ENCODE measurements at places on chromosomes 16 and 17.

DNA sequence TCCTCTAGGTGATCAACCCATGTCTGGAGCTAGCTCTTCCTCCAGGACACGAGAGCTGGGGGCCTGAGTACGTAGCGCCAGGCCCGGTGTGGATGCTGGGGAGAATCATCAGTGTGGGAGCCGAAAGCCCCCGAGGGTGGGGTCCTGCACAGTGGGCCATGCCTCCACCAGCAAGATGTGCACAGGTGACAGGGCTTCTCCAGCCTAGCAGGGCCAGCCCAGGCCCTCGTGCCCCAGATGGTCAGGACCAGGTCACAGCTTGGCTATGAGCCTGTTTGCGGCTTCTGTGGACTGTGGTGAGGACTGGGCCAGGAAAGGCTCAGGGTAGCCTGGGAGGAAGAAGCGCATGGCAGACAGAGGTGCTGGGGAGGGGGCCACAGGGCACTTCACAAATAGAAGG, 7.8 kb downstream of the MPG start:
- no peak for DNase-seq

GRCh38 chr17:17801800-17802481, 34.8 kb downstream of the SREBF1 start:
- DNase-seq, result no peak

GRCh38 chr16:28983644-28984043, 1.2 kb upstream of the LAT start:
- no peak for DNase-seq

DNA sequence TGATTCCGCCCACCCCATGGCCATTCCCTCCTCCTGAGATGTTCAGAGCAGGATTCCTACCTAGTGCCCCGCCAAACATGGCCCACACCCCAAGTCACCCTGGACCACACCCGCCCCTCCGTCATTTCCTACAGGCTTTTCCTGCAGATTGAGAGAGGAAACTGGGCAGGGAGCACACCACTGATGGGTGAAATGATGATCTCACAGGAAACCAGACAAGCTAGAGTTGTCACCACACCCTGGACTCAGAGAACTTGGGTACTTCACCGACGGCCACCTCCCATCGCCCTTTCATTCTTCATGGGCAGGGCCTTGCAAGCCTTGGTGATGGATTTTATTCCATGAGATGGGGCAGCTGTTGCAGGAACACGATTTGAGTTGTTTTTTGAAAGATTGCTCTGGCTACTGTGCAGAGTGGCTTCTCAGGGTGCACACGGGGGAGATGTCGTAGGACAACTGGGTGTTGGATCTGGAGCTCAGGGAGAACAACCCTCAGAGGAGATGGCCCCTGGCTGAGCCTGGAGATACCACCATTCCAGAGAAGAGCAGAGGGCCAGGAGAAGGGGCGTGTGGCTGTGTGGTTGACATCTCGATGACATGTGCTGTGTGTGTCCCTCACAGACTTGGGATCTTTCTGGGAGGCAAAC, 7.4 kb upstream of the B9D1 start:
- peak; percentile 56 for DNase-seq

DNA sequence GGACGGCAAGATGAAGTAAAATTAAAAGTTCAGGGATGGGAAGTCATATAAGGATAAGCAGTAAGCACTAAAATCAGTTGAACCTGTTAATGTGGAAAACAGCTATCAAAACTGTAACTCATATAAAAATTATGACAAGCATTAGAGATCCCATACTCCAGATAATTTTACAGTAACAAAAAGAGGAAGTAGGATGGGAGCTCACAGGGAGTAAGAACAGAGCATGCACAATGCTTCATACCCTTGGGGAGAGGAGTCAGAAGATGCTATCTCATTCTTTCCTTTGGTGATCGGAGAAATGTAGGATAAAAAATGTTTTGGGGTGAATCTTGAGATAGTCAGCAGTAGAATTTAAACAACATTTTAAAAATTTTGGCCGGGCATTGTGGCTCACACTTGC, 164.7 kb upstream of the CACNG5 start:
- DNase-seq, result no peak

DNA sequence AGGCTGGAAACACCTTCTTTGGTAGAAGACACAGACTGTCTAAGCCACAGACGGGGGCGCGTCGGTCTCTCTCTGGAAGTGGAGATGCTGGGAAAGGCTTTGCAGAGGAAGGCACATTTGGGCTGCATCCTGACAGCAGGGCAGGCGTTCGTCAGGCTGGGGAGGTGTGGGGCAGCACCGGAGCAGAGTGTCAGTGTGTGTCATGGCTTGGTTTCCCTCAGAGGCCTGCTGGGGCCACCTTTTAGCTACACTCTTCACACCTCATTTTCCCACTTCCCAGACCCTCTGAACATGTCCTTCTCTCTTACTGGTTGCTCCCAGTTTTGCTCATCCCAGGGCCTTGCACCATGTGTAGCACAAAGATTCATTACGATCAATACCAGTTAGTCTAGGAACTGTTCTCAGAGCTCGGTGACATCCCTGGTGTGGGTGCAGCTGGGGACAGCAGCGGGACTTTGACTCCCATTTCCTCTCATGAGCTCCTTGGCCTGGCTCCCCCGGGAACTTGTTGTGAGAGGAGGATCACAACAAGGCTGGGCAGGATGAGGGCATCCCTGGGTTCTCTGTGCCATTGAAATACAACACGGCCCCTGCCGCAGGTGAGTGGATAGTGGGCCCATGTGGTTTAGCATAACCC, 33.1 kb downstream of the SMARCE1 start:
- DNase-seq, result no peak

GRCh38 chr16:23893986-23894385, 58.2 kb downstream of the PRKCB start:
- DNase-seq, result no peak

GRCh38 chr16:46555951-46556350, 65.2 kb downstream of the SHCBP1 start:
- no peak for DNase-seq

DNA sequence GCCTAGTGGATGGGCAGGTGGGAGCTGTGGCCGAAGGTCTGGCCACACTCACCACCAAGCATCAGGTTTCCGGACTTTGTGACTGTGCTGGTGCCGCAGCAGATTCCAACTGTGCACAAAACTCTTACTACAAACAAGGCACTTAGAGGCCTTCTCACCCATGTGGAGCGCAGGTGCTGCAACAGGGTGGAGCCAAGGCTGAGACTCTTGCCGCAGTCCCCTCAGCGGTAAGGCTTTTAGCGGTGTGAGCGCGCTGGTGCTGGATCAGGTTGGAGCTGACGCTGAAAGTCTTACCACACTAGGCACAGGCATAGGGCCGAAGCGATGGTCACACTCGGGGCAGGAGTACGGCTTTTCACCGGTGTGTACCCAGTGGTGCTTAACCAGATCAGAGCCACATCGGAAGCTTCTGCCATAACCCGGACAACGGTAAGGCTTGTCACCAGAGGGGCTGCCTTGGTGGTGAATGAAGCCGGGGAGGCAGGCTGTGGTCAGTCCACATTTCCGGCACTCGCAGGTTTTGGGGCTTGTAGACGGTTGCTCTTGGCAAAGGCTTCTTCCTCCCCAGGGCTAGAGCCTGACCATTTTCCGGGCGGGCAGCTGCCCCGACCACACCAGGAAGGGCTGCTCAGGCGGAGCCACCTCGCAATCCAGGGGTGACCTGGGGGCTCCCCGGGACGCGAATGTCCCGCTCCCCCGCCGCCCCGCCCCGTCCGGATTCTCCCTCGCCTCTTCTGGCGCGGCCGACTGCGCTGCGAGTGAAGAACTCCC, 1.0 kb upstream of the ARMC5 start:
- DNase-seq, result peak; percentile 75

- no peak for DNase-seq
Measured at GRCh38 chr16:69762814-69763598, 874 bp downstream of the WWP2 start.

DNA sequence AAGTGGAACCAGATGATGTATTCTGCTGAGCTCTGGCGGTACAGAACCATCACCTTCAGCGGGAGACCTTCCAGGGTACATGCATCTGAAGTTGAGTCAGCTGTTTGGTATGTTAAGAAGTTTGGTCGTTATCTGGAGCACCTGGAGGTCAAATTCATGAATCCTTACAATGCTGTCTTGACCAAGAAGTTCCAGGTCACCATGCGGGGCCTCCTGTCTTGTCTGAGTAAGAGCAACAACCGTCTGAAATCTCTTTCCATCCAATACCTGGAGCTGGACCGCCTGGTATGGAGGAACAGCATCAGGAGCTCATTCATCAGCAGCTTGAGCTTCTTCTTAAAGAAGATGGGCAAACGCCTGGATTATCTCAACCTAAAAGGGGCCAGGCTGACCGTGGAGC, 4.0 kb downstream of the FBXO39 start:
- no peak for DNase-seq

DNA sequence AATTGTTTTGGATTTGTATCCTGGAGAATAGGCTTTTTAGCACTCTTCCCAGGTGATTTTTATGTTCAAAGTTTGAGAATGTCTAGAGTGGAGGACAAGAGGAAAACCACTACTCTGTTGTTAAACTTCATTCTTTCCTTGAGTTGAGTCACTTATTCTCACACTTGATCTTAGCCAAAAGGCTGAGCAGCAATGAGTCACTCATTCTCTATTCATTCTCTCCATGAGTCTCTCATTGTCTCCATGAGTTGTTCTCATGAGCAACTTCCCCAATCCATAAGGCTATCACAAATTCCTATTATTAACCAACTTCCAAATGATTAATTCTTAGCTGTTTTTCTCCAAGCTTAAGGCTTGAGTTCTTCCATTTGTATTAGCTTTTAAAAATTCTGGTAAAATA, 1393.3 kb downstream of the CDH8 start:
- no peak for DNase-seq
